GM23338 (cell line): ENCODE measurements at places on chromosomes 7 and 10.

DNA sequence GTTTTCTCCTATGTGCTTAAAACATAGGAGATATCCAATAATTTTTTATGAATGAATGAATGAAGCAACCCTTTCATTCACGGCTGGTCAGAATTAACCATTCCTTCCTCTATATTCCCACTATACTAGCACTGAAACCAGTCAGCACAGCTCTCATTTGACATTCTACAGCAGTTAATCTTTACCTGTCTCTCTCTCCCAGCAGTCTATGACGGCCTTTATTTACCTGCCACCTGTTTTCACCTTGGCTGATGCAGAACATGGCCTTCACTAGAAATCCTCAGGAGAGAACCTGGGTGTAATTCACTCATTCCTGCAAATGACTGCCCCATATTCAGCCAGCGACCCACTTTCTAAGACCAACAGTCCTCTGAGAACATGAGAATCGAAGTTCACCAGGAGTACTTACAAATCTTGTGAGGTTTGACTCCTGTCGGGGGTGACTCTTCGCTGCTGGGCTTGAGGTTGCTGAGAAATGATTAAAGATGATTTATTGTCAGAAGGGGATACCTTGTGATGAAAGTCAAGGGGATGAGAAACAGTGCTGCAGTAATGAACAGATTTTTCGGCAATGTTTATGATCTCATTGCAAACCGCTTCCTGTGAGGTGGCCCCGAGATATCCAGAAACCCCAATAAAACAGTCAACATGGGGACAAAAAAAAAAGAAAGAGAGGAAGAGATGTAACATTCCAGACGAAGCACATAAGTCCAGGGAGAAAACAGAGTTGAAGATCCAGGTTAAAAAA is 30.9 kb upstream of the PDLIM1 start:
- DNase-seq: no peak

- peak; percentile 55 for DNase-seq
Measured at GRCh38 chr7:116290740-116291139, 80.4 kb downstream of the TES start.

- no peak for DNase-seq
Measured at GRCh38 chr7:110084181-110084807, 1006.6 kb upstream of the LRRN3 start.

- DNase-seq: no peak
Measured at GRCh38 chr7:1121886-1122831, 34.2 kb downstream of the GPER1 start.
